ENCODE measurements at places on chromosomes 1 and 21.

DNA sequence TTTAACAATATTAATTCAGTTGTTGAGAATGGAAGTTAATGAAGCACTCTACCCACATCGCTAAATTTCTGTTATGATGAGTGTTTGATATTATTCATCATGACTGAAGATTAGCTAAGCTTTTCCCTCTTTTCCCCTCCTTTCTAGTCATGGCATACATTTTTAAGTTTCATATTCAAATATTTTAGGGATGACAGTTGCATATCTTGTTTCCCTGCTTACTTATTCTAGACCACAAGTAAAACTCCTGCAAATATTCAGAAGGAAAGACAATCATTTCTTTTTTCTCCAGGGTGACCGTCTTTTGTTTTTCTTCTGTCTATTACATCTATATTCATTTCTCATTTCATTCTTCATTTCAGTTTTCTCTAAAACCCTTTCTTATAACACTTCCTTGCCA, 906.0 kb downstream of the ADGRL2 start:
- DNase-seq: no peak

DNA sequence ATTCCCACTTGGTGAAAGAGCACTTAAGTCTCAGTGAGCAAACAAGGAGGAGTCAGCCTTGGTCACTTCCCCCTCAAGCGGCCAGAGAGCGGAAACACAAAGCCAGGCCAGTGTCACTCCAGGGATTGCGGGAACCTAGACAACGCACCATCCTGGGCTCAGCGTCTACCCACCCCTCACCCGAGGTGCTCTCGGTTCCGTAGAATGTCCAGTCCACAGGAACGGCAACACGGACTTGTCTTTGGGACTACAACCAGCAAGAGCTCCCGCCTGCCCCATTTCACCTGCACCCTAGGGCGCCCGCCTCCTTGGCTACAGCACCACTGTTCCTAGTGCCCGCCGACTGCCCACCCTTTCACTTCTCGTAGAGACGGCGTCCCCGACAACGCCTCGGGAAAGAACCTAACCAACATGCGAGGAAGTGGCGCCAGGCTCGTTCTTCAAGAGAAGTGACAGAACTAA, 509 bp downstream of the GDAP2 start:
- peak; percentile 38 for DNase-seq

DNA sequence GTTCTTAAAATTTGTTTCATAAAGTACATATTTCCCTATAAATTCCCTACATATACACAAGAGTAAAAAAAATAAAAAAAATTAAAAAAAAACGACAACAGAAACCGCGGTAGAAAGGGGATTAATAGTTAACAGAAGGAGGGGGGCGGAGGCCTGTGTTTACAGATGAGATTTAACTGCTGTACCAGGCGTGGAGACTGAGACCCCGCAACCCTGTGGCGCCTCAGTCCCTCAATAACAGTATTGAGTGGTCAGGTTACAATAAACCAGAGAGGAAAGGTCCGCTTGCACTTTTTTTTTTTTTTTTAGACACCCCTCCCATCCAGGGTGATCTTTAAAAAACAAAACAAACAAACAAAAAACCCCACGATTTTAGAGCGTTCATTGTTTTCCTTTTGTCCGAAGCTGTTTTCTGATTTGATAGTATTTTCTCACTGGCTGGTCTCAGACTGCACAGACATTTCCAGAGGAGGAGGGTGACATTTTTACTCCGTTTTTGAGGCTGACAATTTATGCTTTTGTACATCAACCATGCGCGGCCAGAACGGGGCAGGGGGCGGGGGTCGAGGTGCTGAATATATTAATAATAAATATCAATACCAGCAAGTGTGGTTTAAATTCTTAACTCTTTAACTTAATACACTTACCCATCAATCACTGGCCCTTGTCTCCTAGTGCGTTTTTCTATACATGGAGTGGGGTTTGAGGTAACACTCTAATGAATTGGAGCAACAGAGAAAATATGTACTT, 1223.9 kb downstream of the BRINP3 start:
- DNase-seq: no peak

DNA sequence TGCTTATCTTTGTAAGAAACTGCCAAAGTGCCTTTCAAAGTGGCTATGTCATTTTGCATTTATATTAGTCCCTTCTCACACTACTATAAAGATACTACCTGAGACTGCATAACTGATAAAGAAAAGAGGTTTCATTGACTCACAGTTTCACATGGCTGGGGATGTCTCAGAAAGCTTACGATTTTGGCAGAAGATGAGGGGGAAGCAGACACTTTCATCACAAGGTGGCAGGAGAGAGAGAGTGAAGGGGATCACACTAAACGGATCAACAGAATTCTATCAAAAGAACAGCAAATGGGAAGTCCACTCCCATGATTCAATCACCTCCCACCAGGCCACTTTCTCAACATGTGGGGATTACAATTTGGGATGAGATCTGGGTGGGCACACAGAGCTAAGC, 1352.0 kb upstream of the B3GALT2 start:
- DNase-seq: no peak

- peak; percentile 53 for DNase-seq
Measured at GRCh38 chr1:160708801-160709200, 2.8 kb downstream of the CD48 start.

GRCh38 chr1:44315521-44315920, 39.5 kb downstream of the ERI3 start:
- no peak for DNase-seq

- no peak for DNase-seq
Measured at GRCh38 chr1:31976401-31976800, 37.3 kb upstream of the KHDRBS1 start.

- peak; percentile 52 for DNase-seq
Measured at GRCh38 chr21:35048183-35048601, 910 bp downstream of the RUNX1 start.

DNA sequence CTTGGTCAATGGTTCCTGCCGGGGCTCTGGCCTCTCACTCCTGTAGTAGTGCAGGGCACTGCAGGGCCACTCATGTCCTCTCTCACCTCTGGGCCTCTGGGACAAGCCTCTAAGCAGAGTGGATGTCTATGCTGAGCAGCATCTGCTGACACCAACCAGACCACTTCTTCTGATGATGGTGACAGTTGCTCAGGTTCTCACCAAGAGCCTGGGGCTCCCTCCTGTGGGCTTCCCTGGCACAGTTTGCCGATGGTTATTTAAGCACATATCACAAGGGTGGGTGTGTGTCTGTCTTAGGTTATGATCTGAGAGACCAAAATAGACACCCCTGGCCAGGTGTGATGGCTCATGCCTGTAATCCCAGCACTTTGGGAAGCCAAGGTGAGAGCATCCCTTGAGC, 17.4 kb upstream of the GPR137B start:
- DNase-seq: no peak

DNA sequence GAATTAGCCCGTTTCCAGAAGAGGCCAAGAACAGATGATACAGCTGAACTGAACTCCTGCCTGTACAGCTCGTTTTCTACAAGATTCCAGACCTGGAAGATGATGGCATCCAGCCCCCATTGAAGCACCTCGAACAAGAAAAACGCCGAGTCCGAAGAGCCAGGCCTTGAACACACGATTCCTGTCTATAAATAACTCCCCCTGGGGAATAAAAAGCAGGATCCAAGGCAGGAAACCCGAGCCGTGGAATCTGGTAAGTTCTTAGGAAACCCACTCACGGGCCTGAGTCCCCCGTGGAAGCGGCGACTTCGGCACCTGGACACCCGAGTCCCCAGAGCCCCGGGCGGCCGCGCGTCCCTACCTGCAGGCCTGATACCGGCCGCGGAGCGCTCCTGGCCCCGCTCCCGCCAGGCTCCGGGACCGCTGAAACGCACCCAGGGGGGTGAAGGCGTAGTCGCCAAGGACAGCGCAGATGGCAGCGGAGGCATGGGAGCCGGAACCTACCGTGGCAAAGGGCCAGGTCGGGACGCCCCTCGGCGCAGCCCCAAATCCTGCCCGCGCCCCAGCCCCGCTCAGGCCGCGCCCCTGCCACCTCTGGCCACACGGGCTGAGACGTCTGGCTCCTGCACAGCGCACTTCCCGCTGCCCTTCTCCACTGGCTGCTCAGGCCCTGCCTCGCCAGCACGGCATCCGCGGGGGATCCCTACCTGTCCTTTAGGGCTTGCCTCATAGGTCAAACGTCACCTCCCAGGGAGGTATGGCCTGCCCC, 14.0 kb upstream of the HLCS start:
- peak; percentile 24 for DNase-seq

DNA sequence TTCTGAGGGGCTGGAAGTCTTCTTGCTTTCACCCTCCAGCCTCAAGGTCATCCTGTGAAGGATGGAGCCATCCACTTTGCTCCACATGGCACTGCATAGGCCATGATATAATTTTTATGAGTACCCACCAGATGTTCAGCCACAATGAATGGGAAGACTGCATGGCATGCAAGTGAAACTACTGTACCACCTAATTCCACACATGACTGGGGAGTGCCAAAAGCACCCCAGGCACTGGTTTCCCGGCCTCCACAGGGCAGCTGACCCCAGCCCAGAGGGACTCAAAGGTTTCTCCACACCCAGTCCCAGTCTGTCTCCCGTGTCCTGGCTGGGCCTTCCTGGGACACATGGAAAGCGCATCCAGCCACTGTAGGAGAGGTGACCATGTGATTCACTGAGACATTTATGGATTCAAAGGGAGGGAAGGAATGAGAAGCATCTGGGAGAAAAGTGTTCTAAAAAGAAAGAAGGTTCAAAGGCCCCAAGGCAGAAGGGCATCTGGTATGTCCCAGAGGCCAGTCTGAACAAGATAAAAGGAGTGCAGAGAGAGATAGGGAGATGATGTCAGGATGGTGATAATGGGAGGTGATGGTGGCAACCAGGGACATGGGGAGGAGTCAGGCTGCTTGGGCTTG, 12.1 kb downstream of the RHOU start:
- DNase-seq: no peak

- no peak for DNase-seq
Measured at GRCh38 chr1:186715887-186716809, 35.9 kb upstream of the PTGS2 start.

GRCh38 chr1:186429017-186429416, 31.9 kb downstream of the PDC start:
- DNase-seq: no peak

GRCh38 chr1:70438529-70438928, 27.5 kb downstream of the CTH start:
- DNase-seq: no peak

DNA sequence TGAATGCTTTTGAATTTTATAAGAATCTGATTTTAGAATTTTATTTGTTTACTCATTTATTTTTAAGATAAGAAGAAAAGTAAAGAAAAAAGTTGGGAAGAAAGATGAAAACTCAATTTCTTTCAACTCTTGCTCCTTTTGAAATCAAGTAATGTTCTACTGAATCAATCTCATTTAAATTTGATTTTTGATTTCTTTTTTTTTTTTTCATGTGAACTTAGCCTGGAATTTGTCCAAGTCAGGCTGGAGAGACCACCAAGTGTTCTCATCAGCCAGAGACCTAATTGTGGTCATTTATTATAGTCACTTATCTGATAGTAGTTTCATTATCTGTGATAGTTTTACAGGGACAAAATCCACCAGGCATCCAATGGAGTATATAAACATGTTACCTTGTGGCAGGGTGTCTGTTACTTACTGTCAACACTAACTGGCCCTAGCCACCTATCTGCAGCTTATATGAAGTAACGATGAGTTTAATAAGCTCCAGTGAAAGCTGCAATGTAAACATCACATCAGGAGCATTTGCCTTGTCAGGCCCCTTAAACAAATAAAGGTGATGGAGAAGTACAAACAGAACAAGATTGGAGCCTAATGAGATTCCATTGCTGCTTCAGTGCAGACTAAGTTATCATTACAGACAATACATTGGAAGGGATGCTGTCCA, 39.2 kb downstream of the HLX start:
- no peak for DNase-seq

DNA sequence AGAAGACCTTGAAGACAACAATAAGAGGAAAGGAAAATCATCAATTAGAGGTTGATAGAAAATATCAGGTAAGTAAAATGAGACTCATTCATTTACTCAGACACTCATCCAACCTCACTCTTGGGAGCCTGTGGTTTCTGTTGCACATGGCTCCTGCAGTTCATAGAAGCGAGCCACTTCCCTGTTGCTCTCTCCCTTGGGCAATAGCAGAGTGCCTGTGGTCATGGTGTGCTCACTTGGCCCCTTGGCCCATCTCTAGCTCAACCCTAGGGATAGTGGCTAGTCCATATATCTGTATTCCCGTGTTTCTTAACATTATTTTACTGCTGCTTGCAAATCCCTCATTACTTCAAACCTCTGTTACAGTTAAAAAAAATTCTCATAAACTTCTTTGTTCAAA, 368.6 kb downstream of the PTPRC start:
- no peak for DNase-seq

- DNase-seq: no peak
Measured at GRCh38 chr1:164640686-164641352, 81.8 kb downstream of the PBX1 start.

DNA sequence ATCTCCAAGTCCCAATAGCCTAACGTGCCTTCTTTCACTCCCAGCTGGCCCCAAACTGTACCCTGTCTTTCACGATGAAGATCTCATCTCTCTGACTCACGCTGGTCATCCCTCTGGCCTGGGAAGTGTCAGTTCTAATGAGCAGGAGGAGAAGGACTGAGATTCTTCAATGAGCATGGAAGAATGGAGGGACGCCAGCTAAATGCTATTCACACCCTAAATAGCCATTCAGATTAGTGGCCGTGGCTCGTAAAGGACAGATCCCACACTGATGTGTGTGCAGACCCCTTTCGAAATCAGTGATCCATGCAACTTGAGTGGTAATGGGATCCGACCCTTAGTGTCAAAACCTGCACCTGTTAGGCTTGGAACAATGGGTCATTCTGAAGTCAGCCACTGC, 75.9 kb upstream of the SMYD2 start:
- no peak for DNase-seq

DNA sequence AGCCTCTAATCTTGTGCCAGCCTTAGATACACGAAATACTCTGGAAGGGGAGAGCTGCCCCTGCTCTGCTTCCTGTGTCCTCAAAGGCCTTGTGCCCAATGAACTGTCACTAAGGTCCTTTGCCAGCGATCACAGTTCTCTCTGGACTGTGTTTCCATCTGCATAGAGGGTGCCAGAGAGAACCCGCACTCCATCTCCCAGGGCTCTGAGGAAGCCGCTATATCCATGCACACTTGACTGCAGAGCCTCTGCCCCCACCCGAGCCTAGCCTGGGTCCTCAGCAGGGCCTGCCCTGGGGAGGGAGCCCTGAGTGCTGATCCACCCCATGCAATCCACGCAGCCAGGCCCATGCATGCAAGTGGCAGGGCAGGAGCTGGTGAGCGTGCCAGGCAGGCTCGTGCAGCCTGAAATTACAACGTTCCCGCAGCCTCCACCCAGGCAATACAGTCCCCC, 30.6 kb upstream of the KIF21B start:
- no peak for DNase-seq

GRCh38 chr1:196531737-196532524, 76.3 kb downstream of the KCNT2 start:
- no peak for DNase-seq
